ENCODE measurements at places on chromosomes 1 and 21. TPM values are rescaled to one million over a fixed set of nuclear protein-coding genes. Genes with fewer than 3 reads are reported as not detected.

- no peak for DNase-seq
These were observed at the start of gene LRRC42 for GRCh38 chr1:53946252-53947171. LRRC42 (plus strand) TSS chr1:53946350; CDS start chr1:53952000, 5,650 bp downstream.

The ESRRG gene
- polyA plus RNA-seq: 47.0 TPM

- no peak for DNase-seq
These were observed 6.7 kb upstream of the INKA2 start for GRCh38 chr1:111745675-111746613.

The ATP1A4 gene
- polyA plus RNA-seq: 0.32 TPM
